Activated CD8-positive, alpha-beta memory T cell treated with anti-CD3 and anti-CD28 coated beads for 1 hour (primary cell): ENCODE measurements at places on chromosomes 3 and 15.

DNA sequence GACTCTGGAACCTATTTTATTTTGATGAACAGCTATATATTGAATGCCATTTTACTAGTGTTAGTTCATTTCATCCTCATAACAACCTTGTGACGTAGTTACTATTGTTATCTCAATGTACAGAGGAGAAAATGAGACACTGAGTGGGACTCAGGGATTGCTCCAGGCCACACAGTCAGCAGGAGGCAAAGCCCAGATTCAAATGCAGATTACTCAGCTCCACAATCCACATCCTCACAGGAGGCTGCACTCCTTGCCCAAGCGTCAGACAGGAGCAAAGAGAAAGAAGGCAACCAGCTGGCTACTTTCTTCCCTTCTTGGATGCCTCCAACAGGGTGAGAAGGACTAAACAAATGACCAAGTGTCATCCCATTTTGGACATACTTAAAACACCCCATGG is 92.0 kb upstream of the CCDC54 start:
- DNase-seq, result no peak

DNA sequence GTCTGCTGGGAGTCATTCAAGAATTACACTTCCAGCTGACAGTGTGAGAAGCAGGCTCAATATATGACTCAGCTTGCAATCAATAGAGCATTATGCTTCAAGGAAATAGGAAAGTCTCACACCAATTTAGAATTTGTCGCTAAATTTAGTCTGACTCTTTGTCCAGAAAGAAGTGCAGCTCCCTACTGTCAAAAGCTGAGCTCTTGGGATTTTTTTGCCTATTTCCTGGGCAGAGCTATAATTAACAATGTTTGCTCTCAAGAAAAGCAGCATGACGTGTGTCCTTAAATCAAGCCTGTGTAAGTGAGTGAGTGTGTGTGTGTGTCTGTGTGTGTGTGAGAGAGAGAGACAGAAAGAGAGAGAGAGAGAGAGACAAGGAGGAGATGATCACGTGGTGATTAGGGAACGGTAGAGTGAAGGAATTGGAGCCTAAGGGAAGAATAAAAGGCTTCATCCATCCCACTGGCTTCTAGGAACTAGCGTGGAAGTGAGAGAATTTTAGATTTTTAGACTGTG is 16.4 kb upstream of the SLC35G2 start:
- DNase-seq, result no peak

DNA sequence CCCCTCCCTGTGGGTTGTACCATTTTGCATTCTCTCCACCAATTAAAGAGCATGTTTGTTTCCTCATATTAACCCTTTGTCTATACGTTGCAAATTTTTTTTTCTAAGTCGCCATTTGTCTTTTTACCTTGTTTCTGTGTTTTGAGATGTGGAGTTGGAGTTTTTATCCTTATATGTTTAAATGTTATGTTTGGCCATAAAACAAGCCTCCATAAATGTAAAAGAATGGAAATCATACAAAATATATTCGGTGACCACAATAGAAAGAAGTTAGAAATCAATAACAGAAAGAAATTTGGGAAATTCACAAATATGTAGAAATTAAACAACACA is 29.2 kb downstream of the LRRK1 start:
- no peak for DNase-seq

- no peak for DNase-seq
Measured at GRCh38 chr3:14533457-14533958, 6.6 kb downstream of the GRIP2 start.

GRCh38 chr3:132554437-132554836 is 42.6 kb upstream of the ACKR4 start:
- no peak for DNase-seq
